GDM1 (cell line): ENCODE measurements at places on chromosomes 3 and 15.

DNA sequence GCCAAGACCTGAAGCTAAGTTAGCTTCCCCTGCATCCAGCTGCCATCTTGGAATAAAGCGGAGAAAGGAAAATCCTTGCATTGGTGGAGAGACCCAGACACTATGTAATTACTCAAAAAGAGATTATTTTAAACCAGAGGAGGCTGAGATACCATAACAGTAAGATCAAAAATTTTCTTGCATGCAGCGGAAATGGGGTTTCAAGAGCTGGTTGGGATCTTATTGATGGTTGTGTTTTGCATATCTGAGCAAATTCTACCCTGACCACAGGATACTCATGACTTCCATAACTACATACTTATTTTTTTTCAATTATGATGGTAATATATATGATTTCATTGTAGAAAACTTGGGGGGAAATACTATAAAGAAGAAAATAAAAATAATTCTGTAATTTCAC, 17.5 kb downstream of the TMEM158 start:
- no peak for DNase-seq

DNA sequence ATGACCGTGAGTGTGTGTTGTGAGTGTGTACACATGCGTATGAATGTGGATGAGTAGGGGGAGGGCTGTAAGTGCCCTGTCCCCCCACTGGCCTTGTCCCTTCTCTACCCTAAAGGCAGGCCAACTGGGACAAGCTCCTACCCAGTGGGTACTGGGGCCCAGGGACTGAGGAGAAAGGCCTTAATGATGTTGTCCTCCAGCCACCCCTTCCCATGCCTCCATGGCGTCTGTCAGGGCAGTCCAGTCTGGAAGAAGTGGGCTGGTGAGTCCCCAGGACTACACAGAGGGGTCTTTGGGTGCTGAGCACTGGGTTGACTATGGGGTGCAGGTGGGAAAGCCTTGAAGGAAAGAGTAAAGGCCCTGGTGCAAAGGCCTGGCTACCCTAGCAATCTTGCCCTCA, 16.9 kb upstream of the CORO2B start:
- DNase-seq, result no peak

GRCh38 chr15:101026656-101027272, 107.6 kb downstream of the LRRK1 start:
- no peak for DNase-seq

GRCh38 chr3:195028877-195029606, 241.9 kb downstream of the XXYLT1 start:
- DNase-seq, result no peak

DNA sequence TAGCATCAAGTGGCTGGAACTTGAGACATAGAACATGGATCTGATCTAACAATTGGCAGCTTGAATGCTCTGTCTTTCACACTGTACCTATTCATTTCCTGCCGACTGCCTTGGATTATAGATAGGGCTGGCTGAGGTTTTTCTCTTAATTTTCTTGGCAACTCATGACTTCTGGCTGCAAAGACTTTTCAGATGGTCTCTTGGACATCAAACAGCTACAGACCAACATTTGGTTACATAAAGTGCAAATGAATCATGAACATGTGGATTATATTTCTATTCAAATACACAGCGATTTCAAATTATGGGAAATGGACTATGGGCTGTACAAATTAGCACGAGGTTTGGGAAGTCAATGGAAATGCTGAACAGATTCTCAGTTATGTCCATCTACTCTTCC, 26.2 kb upstream of the IL16 start:
- no peak for DNase-seq

DNA sequence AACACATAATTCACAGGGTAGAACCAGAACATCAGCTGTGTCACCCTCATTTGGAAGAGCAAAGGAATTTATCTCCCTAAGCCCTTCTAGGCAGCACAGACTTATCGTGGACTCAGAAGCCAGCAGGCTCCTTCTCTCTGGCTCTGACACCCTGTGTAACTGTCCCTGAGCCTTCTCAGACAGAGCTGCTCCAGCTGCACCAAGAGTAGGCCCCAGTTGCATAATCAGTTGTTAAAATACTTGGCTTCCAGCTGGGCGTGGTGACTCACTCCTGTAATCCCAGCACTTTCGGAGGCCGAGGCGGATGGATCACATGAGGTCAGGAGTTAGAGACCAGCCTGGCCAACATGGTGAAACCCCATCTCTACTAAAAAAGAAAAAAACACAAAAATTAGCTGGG, 49.4 kb upstream of the ACVR2B start:
- no peak for DNase-seq

GRCh38 chr15:100781961-100782530, 97.6 kb upstream of the ALDH1A3 start:
- no peak for DNase-seq

GRCh38 chr3:133512416-133513089, 60.9 kb upstream of the CDV3 start:
- DNase-seq, result no peak

- DNase-seq, result no peak
Measured at GRCh38 chr3:183357564-183358079, 70.8 kb downstream of the MCF2L2 start.

DNA sequence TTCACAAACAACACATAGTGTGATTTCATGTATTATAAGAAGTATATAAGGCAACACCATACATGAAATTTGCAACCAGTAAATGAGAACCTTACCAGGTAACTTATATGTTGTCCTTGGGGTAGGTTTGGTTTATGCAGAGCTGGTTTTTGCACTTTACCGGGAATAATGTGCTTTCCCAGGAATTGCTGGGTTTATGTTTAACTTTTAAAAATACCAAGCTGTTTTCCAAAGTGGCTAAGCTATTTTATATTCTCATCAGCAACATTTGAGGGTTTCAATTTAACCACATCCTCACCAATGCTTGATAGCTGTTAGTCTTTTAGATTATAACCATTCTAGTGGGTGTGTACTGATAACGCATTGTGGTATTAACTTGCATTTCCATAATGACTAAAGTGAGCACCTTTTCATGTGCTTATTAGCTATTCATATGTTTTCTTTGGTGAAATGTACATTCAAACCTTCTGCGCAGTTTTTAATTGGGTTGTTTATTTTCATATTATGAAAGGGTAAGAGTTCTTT, 71.6 kb downstream of the KY start:
- DNase-seq, result no peak

GRCh38 chr15:57634290-57634689, 42.6 kb downstream of the MYZAP start:
- no peak for DNase-seq

DNA sequence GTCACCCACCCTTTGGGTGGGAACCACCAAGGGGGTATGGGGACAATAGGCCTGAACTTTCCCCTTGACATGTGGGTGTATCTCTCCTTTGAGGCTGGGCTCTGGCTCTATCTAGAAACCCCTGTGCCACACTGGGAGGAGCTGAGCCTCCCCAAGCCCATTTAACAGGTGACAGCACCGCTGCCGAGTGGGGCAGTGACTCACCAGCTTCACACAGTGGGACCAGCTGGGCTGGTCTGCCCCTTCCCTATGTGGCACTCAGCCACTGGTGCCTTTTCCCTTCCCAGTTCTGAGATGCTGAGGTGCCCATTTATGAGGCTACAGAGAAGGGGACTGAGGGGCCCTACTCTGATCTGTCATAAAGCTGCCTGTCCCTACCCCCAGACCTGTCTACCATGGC, 5.1 kb downstream of the PSTPIP1 start:
- DNase-seq, result no peak

DNA sequence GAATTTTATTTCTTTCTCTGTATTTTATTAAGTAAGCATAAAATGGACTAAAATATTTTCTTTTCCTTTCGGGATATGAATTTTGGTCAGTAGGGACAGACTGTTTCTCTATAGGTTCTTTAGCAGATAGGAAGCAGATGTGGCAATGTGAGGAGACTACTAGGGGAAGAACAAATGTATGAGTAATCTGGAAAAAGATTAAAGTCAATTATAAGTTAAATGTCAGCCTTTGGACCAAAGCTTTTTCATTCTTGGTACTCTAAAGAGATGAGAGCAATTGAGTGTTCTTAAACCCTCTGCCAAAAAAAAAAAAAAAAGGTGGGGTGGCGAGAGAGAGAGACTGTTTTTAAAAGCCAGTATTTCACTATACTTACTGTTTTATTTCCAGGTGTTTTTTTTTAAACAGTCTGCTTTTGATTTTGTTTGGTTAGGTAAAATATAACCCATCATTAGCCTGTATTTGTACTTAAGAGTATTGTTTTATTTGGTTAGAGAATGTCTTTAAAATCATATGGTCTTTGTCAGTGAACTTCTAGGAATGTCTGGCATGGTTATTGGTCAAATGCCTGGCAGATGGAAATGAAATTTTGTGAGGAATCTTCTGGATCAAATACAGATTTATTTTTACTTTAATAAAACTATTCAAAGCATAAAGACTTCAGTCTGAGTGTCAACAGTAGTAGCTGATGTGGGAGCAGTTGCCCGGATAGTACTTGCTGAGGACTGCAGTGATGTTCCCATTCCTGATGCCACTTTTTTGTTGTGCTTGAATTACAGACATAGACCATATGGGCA, 63.8 kb downstream of the LRRC49 start:
- DNase-seq, result no peak

DNA sequence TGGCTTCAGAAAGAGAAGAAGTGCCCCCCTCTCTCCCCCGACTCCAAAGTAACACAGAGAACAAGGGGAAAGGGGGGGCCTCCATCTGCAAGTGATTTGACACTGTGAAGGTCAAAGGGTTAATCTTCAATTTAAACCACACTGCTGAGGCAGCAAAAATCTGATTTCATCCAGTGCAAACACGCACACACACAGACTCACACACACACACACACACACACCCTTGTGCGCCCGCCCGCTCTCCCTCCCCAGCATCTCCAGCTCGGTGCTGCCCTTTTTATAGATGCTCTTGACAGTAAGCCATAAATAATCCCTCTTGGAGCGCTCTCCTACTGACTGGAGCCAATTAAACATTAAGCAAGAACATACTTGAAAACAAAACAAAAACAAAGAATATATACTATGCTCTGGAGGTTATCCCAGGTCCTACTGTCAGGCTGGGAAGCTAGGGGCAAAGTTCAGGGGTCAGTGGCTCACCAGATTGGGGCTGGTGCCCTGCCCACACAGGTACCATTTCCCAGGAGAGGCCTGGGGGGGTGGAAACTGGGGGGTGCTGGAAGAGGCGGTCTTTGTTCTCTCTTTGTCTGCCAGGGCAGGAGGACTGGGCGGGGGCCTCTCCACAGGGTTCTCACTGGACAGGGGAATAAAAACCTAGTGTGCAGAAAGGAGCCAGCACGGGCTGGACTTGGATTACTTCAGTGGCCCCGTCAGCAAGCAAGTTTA, 16.3 kb downstream of the BMF start:
- no peak for DNase-seq

GRCh38 chr3:48437812-48438211, 2.1 kb downstream of the CCDC51 start:
- no peak for DNase-seq

- DNase-seq, result no peak
Measured at GRCh38 chr3:49414753-49415152, 2.5 kb downstream of the TCTA start.

DNA sequence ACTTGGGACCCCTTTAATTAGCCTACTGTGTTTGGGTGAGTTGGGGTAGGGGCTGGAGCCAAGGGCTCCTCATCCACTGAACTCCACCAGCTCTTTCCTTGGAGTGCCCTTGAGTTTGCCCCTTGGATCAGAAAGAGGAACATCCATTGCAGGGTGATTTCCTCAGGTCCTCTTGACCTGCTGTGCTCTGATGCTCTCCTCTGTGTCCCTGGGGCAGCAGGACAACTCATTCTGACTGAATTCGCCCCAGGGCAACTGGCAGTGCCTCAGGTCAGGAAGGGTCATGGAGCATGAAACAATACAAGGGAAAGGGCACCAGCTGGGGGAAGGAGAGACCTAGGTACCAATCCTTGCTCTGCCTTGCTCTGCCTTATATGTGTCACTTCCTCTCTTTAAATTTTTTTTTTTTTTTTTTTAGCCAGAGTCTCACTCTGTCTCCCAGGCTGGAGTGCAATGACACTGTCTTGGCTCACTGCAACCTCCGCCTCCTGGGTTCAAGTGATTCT, 47.8 kb downstream of the BSN start:
- DNase-seq, result no peak

DNA sequence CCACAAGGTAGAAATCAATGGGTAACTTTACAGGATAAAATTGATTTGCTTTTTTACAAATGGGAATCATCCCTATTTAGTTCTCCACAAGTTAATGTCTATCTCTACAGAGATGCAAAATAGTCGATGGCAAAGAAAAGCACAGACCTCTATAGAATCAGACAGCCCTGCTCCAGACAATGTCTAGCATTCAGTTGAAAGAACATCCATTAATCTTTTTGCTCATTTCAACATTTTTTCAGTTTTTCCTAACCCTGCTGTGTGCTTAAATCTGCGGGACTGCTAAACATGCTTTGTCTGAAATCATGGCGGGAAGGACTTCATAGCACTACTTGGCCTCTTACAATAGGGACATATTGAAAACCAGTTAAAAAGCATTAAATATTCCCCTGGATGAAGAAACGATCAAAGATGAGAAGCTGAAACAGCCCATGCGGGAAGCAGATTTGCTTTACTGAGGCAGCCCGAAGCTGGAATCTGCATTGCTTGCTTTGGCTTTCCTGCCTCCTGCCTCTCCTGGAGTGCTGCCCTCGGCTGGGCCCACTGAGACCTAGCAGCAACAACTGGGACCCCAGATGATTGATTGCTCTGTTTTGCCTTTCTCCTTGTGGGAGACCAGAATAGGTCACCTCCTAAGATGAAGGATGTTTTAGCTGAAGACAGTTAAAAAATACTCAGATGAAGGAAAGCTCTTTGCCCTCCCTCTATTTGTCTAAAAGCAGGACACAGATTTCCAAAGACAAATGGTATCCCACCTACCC, 38.5 kb upstream of the RASGRP1 start:
- DNase-seq, result no peak

DNA sequence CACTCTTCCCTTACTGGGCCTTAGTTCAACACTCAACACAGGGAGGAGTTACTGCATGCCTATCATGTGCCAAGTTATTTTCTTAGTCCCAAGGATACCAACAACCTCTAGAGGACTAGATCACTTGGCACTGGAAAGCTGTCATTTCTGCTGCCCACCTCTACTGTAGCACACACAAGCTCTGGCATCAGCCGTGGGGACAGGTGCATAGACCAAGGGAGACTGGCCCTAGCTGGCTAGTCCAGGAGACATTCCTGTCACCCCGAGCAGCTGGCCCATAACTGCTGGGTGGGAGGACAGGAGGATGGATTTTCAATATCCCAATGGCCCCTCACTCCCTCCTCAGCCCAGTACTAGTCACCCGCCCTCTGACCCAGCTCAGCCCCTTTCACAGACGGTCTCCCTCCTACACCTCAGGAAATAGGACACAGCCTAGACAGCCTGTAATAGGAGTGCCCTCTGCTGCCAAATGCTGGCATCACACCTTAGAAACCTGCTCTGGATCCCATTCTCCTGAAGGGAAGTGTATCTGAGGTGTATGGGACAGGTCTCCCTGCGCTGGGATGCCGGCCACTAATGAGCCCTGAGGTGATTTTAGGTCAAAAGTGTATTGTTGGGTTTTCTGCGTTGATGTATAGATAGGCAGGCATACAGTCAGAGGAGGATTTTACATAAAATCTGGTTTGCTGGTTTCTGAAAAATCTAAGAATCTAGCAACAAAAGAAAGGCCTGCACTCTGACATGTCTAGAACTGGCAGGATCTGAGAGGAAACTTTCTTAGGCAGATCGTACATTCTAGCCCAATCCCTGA, 3.4 kb upstream of the DZIP1L start:
- DNase-seq, result peak; percentile 41
